Activated T-cell treated with anti-CD3 and anti-CD28 coated beads, Interleukin-2, amount 50 U/mL, for 1 hour (primary cell): ENCODE measurements at places on chromosomes 12 and 14.

- no peak for DNase-seq
These were observed 93.0 kb upstream of the MGAT4C start for GRCh38 chr12:86349196-86349595.

DNA sequence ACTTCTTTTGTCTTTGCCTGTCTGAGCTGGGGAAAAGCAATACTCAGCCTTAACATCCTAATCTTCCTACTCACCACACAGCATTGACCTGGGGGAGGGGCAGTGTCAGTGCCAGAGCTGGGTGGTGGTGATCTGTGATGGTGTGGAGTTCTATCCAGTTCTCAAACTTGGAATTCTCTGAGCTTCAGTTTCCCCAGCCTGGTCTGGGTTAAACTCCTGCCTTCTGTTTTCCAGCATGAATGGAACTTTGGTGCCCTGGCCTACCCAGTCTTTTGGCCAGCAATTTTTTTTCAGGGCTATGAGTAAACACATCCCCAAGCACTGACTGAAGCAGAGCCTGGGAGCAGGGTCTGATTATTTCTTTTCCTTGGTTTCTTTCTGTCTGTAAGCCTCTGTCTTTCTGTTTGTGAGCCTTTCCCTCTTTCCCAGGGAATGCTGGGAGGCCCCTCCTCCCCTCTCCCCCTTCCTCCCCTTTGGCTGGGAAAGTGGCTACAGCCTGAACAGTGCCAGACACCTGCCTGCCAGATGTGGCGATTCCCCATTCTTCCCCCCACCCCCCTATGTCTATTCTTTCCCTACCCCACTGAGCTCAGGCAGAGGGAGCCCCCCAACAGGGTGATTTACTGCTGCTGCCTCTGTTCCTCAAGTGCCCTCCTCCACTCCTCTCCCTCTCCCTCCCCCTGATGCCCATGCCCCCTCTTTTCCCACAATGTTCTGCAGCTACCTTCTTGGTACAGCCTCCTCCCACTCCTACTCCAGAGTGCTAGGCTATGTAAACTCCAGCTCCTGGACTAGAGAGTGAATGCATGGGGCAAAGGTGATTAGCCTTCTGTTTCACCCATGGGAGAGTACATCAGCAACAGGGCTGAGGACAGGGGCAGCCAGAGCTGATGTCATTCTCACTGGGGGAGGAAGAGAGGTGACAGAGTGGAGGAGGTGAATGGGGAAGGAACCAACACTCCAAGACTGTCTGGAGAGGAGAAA lies 11.1 kb downstream of the GPR84 start:
- DNase-seq: no peak

GRCh38 chr12:123449249-123449733 lies 8.6 kb upstream of the SNRNP35 start:
- no peak for DNase-seq

DNA sequence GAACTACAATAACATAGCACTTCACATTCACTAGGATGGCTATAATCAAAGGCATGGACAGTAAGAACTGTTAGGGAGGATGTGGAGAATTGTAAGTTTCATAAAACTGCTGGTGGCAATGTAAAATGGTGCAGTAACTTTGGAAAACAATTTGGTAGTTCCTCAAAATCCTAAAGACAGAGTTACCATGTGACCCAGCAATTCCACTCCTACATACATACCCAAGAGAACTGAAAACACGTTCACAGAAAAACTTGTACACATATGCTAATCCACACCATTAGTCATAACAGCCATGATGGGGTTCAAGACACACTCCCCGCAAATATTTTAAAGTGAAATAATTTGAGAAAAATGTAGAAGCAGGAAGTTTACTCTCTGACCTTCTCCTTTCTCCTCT lies 31.7 kb downstream of the GALC start:
- no peak for DNase-seq

- no peak for DNase-seq
These were observed 1.2 kb downstream of the PTPRQ start for GRCh38 chr12:80445083-80445793.

DNA sequence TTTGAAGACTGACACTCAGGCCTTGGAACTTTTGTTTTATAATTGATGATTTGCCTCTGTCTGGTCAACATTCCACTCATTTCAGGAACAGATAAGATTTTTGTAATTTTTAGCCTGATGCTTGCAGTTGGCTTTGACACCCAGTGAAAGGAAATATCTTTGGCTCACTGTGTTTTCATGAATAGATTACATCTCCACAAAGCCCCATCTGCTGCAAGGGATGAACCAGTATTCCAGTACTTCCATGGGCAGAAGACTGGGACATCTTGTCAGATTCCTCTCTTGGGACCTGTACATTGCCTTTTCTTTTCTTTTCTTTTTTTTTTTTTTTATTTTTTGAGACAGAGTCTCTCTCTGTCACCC lies 28.4 kb downstream of the GSG1 start:
- DNase-seq: no peak

GRCh38 chr12:90621927-90622326 lies 333.0 kb downstream of the CCER1 start:
- no peak for DNase-seq

DNA sequence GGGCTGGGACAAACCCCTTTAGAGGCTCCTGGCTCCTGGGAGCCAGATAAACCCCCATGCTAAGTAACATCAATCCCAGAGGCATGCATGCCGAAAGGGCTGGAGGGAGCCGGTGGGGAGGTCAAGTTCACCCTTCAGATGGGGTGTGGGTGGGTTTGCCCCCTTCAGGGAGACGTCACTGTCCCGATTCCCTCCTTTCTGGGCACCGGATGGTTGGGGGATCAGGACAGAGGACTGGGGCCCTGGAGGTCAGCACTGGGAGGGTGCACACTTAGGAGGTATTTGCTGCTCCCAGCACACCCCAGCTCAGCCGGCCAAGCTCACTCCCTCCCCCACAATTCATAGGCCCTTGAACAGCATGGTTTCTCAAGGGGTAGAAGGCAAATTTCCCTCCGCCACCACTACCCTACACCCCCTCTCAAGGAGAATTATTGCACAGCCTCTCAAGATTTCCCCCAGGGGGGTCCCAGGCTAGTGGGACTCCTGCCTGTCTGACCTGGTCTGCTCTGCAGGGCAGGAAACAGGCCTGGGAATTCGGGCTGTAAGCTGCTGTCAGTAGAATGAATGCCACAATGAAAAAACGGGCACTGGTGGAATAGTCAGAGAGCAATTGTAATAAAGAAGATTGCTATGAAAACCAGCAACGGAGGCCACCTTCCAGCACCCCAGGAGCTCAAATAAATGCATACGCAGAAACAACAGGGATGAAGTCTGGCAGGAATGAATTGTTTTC lies 63.5 kb downstream of the GALNT16 start:
- no peak for DNase-seq

DNA sequence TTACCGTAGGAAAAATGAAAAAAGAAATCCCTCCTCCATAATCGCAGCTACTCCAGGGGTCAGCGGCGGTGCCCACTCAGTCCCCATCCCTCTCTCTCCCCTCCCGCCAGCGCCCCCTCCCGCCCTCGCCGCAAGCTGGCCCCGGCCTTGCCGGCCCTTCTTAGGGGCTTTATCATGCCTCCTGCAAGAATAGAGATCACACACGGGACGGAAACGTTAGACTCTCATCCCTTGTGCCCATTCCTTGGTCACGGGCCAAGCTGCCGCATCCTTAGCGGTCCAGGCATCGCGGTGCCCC lies 692 bp upstream of the COX14 start:
- DNase-seq: no peak

GRCh38 chr12:3962631-3963483 lies 89.7 kb upstream of the PARP11 start:
- peak; percentile 76 for DNase-seq

DNA sequence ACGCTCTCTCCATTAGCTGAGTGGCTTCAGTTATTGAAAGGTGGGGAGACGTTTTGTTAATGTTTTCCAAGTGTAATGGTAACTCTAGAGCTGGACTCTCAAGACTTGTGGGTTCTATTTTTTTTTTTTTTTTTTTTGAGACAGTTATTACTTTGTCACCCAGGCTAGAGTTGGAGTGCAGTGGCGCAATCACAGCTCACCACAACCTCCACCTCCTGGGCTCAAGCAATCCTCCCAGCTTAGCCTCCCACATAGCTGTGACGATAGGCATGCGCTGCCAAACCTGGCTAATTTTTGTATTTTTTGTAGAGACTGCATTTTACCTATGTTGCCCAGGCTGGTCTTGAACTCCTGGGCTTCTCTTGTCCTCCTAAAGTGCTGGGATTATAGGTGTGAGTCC lies 26.2 kb downstream of the ATF1 start:
- DNase-seq: no peak

DNA sequence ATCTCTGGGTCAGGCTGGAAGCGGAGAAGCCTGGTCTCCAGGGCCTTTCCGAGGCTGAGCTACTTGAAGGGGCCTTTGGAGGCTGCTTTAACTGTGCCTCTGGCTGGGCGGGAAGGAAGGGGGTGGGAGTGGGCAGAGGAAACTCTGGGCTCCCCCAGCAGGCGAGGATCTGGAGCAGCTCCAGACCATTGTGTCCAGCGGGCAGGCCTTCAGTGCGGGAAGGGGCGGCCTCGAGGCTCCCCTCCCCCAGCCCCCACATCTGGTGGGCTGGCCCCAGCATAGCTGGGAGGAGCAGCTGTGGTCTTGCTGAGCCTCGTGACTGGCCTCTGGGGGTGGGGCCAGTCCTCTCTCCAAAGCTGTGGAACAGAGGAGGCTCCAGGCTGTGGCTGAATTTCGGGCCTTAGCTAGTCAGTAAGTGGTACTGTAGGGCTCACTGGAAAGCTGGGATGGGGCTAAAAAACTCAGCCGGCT lies 3.4 kb downstream of the TAMALIN start:
- DNase-seq: no peak
